ENCODE measurements at places on chromosomes 13 and 19.

- DNase-seq, result no peak
Measured at GRCh38 chr13:95296326-95296925, 4.8 kb downstream of the ABCC4 start.

DNA sequence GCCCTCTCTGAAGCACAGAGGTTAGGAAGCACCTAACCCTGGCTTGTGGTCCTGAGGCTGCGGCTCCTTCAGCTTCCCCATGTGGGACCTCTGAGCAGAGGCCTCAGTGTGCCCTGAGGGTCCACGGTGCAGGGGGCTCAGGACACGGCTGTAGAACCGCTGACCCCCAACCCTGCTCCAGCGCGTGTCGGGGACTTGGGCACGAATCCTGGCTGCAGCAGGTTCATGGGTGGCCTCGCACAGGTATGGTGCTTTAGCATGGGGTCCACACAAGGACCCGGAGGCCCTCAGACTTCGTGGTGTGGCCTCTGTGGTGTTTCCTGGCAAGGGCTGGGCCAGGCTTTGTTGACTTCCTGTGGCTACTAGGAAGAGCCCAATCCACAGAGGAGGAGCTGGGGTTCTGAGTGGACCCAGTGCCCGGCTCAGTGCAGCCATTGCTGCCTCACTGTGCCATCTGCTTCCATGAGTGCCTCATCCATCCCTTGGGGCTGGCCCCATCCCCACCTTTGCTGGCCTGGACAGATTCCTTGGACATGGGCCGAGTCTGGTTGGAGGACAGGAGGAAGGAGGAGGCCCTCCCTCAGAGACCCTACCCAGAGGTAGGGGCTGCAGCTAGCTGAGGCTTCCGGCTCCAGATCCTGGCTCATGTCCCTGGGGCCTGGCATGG, 24.5 kb downstream of the ZBTB7A start:
- DNase-seq, result no peak

GRCh38 chr19:11674067-11674492, 64.7 kb downstream of the ZNF823 start:
- DNase-seq, result no peak

GRCh38 chr19:6417713-6418561, 6.7 kb downstream of the KHSRP start:
- DNase-seq, result peak; percentile 30

GRCh38 chr13:36124236-36124822, 6.9 kb downstream of the DCLK1 start:
- peak; percentile 72 for DNase-seq

- no peak for DNase-seq
Measured at GRCh38 chr19:57075125-57075524, 44.7 kb upstream of the USP29 start.

DNA sequence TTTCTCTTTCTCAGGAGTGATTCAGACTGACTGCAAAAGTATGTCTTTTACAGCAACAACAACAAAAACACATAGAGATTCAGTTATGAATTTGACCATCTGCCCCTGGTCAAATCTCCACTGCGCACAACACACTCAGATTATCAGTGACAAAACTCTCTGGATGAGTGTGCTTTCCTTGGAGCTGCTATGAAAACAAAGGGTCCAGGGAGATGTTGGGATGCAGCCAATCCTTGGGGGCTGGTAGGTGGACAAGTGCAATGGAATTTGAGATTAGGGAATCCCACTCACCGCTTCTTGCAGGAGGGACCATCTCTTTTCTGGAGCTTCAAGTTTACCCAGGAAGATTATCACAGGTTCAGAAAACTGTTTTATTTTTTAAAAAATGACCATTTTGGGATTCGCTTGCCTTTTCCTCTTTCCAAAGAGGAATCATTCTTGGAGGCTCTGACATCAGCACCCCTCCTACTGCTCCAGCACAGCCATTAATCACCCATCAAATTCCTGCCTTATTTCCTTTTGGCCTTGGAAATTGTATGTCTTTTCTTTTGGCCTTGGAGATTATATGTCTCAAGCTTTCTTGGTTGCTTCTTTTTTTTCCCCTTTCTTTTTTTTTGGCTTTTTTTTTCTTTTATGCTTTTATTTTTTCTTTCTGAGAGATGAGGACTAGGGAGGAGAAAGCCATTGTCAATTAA, 311.8 kb downstream of the TSHZ3 start:
- DNase-seq, result no peak

Data from fibroblast of gingiva (primary cell).